ENCODE measurements at places on chromosomes 1 and 21. TPM values are rescaled to one million over a fixed set of nuclear protein-coding genes. Genes with fewer than 3 reads are reported as not detected.

Gene NBPF1
- total RNA-seq: 25.3 TPM

Gene OTUD3
- total RNA-seq: 2.9 TPM

Gene RAB42
- total RNA-seq: 0.83 TPM

Gene ZNF684
- 4.1 TPM for total RNA-seq

Gene FAM72C
- total RNA-seq: 0.83 TPM

- H3K36me3 ChIP-seq: no peaks in the 10 kb centered on the region
- H3K4me3 ChIP-seq: no peak overlapping the region
- H3K27ac ChIP-seq: no peak overlapping the region
Observed at GRCh38 chr1:99496067-99496466, 149.8 kb upstream of the PALMD start.

DNA sequence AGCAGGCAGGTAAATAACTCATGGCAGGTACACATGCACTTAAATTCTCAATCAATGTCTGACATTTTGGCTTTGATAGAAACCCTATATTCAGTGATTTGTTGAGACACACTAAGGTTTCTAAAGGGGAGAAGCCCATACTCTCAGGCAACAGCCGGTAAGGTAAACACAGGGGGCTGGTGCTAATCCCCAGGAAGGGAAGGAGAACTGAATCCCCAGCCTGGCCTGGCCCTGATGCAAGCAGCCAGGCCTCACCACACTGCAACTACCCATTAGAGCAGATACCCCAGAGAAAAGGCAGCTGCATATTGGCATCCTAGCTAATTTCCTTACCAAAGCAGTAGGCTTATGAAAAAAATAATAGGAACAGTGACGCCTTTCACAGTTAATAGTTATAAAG is 116.5 kb upstream of the LRRC7 start:
- H3K4me1 ChIP-seq: no peaks in the 10 kb centered on the region
- H3K27me3 ChIP-seq: no peaks in the 10 kb centered on the region
- no peak overlapping the region for H3K4me3 ChIP-seq
- H3K36me3 ChIP-seq: no peaks in the 10 kb centered on the region
- no peak overlapping the region for H3K27ac ChIP-seq
- no peak for DNase-seq

GRCh38 chr21:42767561-42767835 is 111.8 kb downstream of the WDR4 start:
- peaks cover 9% of the 10 kb centered on the region for H3K36me3 ChIP-seq
- H3K4me3 ChIP-seq: no peak overlapping the region
- H3K27me3 ChIP-seq: no peaks in the 10 kb centered on the region
- no peak for DNase-seq
- H3K4me1 ChIP-seq: no peaks in the 10 kb centered on the region
- H3K27ac ChIP-seq: no peak overlapping the region

GRCh38 chr1:109499661-109500536 is 6.0 kb downstream of the CYB561D1 start:
- no peaks in the 10 kb centered on the region for H3K27me3 ChIP-seq
- peaks cover 13% of the 10 kb centered on the region for H3K36me3 ChIP-seq
- no peak overlapping the region for H3K4me3 ChIP-seq
- H3K27ac ChIP-seq: peak overlapping the region; percentile 17
- DNase-seq: peak; percentile 76
- peaks cover 27% of the 10 kb centered on the region for H3K4me1 ChIP-seq

GRCh38 chr1:156420205-156421061 is 51.4 kb downstream of the RHBG start:
- H3K27me3 ChIP-seq: peaks cover 93% of the 10 kb centered on the region
- peaks cover 1% of the 10 kb centered on the region for H3K4me1 ChIP-seq
- no peak overlapping the region for H3K4me3 ChIP-seq
- no peaks in the 10 kb centered on the region for H3K36me3 ChIP-seq
- no peak overlapping the region for H3K27ac ChIP-seq

- H3K27me3 ChIP-seq: no peaks in the 10 kb centered on the region
- H3K4me3 ChIP-seq: no peak overlapping the region
- DNase-seq: peak; percentile 81
- peaks cover 4% of the 10 kb centered on the region for H3K4me1 ChIP-seq
- no peak overlapping the region for H3K27ac ChIP-seq
- H3K36me3 ChIP-seq: no peaks in the 10 kb centered on the region
Observed at GRCh38 chr1:59672851-59673572, 141.7 kb upstream of the HOOK1 start.

DNA sequence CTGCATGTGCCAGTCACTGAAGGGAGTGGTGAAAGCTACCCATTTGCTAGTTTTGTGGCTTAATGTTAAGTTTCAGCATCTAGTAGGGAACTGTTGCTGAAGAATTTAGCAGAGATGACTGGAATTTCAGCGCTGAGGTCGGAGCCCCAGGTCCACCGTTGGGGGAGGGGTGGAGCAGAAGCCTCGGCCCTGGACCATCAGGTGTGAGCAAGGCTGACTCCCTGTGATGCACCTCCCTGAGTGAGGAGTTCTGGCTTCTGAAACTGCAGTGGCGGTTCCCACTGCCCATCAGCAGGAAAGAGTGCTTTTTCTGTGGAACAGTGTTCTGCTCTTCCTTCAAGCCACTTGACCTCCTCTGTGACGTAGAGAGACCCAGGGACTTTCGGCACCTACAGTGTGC is 1.3 kb downstream of the NOS1AP start:
- DNase-seq: no peak
- H3K4me3 ChIP-seq: no peak overlapping the region
- H3K4me1 ChIP-seq: no peaks in the 10 kb centered on the region
- H3K36me3 ChIP-seq: no peaks in the 10 kb centered on the region
- peaks cover 49% of the 10 kb centered on the region for H3K27me3 ChIP-seq

GRCh38 chr1:16017461-16018303 is at the start of gene HSPB7:
TSS of gene HSPB7 (minus strand) at chr1:16018043. CDS start at chr1:16017963, 80 bp downstream.
- H3K4me1 ChIP-seq: peaks cover 29% of the 10 kb centered on the region
- no peaks in the 10 kb centered on the region for H3K27me3 ChIP-seq
- H3K4me3 ChIP-seq: no peak within 1 kb of the TSS
- no peaks in the 10 kb centered on the region for H3K36me3 ChIP-seq
- peak; percentile 52 for DNase-seq
- H3K27ac ChIP-seq: peak within 1 kb of the TSS; percentile 25
